Aorta (tissue), 5 donors: ENCODE measurements at places on chromosomes 3 and 15. TPM values are rescaled to one million over a fixed set of nuclear protein-coding genes. Genes with fewer than 3 reads are reported as not detected.

The PARP15 gene
- 2.3 TPM for total RNA-seq

The FBXL22 gene
- total RNA-seq = 18.6 TPM

The COL7A1 gene
- total RNA-seq = 5.4 TPM

The LNP1 gene
- 2.8 TPM for total RNA-seq

The XXYLT1 gene
- 8.6 TPM for total RNA-seq

The CACNA1D gene
- total RNA-seq = 0.78 TPM

DNA sequence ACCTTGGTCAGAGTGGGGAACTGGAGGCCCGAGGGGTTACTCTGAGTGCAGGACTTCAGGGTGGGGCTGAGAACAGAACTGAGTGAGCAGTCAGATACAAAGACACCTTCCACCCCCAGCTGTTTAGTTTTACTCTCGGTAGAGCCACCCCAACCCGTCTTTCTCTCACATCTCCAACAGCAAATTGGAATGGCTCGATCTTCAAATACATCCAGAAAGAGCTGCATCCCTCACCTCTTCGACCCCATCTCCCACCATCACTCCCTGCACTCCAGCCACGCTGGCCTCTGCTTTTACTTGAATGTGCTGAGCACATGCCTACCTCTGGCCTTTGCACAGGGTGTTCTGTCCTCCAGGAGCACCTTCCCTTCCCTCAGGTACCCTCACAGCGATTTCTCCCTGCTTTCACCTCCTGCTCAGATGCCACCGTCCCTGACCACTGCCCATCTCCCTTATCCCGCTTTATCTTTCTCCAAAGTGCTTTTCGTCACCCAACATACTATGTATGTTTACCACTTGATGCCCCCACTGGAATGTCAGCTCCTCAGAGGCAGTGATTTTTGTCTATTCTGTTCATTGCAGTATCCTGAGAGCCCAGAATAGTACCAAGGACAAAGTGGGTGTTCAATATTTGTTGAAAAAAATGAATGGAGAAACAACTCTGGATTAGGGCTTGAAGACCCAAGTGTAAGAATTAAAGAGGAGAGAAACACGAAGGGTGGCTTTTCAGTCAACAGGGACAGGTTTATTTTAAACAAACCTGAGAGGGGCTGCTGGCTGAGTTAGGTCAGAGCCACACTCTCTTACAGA lies 4.4 kb downstream of the CHCHD4 start:
- no peaks in the 10 kb centered on the region for H3K4me1 ChIP-seq
- H3K36me3 ChIP-seq = peaks cover 3% of the 10 kb centered on the region
- H3K4me3 ChIP-seq = no peak overlapping the region

DNA sequence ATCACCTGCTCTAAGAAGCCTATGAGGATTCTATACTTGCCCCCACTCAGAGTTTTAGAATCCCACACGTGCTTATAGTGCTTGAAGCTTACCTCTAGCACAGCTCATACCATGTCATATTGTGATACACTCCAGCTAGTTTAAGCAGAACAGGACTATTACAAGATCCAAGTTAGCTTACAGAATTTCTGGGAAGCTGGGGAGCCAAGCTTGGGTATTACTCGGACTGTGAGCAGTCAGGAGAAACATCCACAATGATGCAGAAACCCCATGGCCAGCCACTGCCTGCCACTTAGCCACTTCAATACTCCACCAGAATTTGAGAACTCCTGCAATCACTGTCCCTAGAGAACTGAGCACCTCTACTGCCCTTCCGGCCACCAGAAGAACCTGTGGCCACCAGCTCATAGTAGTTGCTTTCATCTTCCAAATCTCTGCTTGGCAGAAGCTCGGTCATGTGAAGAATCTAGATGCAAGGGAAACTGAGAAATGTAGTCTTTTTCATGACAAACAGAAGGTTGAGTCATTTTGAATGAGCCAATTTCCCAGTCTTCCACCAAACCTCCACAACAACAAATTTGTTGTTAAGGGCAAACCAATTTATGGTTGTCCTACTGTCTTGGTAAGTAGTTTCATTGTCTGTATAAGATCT lies 27.7 kb upstream of the SSR3 start:
- H3K4me3 ChIP-seq = no peak overlapping the region
- H3K27ac ChIP-seq = no peak overlapping the region
- no peaks in the 10 kb centered on the region for H3K27me3 ChIP-seq
- no peak for DNase-seq

DNA sequence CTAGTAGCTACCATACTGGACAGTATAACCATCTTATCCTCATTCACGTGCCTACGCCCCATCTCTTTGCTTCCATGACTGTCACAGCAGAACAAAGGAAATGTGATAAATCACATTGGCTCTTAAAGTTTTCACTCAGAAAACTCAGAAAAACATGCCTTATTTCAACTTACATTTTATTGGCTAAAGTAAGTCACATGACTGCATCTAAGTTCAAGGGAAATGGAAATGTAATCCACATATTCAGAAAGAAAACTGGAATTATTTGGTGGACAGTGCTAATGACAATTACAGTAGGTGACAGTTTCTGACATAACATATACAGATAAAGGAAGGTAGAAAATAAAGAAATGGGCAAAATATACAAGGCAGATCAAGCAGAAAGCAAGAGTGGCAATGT lies 37.4 kb upstream of the VILL start:
- no peaks in the 10 kb centered on the region for H3K36me3 ChIP-seq
- H3K27me3 ChIP-seq = no peaks in the 10 kb centered on the region
- DNase-seq = no peak
- no peak overlapping the region for H3K4me3 ChIP-seq
- no peak overlapping the region for H3K27ac ChIP-seq

- no peak overlapping the region for H3K4me3 ChIP-seq
- H3K36me3 ChIP-seq = no peaks in the 10 kb centered on the region
- H3K27ac ChIP-seq = no peak overlapping the region
- H3K4me1 ChIP-seq = no peaks in the 10 kb centered on the region
- no peak for DNase-seq
Observed at GRCh38 chr3:7977245-7978086, 524.2 kb upstream of the LMCD1 start.

- no peaks in the 10 kb centered on the region for H3K36me3 ChIP-seq
- H3K4me3 ChIP-seq = no peak overlapping the region
- H3K27me3 ChIP-seq = no peaks in the 10 kb centered on the region
- H3K4me1 ChIP-seq = no peaks in the 10 kb centered on the region
- DNase-seq = no peak
Observed at GRCh38 chr15:56871185-56871584, 47.3 kb upstream of the TCF12 start.

- DNase-seq = no peak
- no peaks in the 10 kb centered on the region for H3K36me3 ChIP-seq
Observed at GRCh38 chr3:102054543-102055080, 205.3 kb downstream of the NFKBIZ start.
